Spinal cord (tissue), 10 donors: ENCODE measurements at places on chromosomes 3 and 15. TPM values are rescaled to one million over a fixed set of nuclear protein-coding genes. Genes with fewer than 3 reads are reported as not detected.

The ADAMTS17 gene
- 20.6 TPM for total RNA-seq

The LRRC31 gene
- total RNA-seq: 0.50 TPM

The SUSD5 gene
- 3.6 TPM for total RNA-seq

The ITGA11 gene
- total RNA-seq: 18.7 TPM

The KCNMB2 gene
- total RNA-seq: 22.9 TPM

The IL17RC gene
- total RNA-seq: 16.7 TPM

The AEN gene
- total RNA-seq: 7.3 TPM

The UROC1 gene
- total RNA-seq: 0.06 TPM

The AADACL2 gene
- total RNA-seq: not detected

The CSTA gene
- total RNA-seq: 6.3 TPM

The SAMMSON gene
- 0.40 TPM for total RNA-seq

The TPRA1 gene
- total RNA-seq: 17.6 TPM

The MCTP2 gene
- total RNA-seq: 6.2 TPM

The EAF2 gene
- 18.5 TPM for total RNA-seq

The APPL1 gene
- total RNA-seq: 108 TPM

The SLC24A5 gene
- total RNA-seq: 2.3 TPM

The CATSPER2 gene
- total RNA-seq: 5.1 TPM

The CPN2 gene
- total RNA-seq: not detected

The HTR3E gene
- not detected for total RNA-seq

The BLM gene
- total RNA-seq: 9.4 TPM

The MYZAP gene
- 2.4 TPM for total RNA-seq

The CDCP1 gene
- total RNA-seq: 0.99 TPM

The LTF gene
- total RNA-seq: 62.3 TPM

The CTSH gene
- total RNA-seq: 57.9 TPM

The C15orf62 gene
- 0.20 TPM for total RNA-seq

The TEX264 gene
- total RNA-seq: 58.0 TPM

The ZCWPW2 gene
- 1.6 TPM for total RNA-seq

The SLC27A2 gene
- total RNA-seq: 3.8 TPM

The UPK1B gene
- 2.9 TPM for total RNA-seq
